SJSA1 (cell line): ENCODE measurements at places on chromosomes 4 and X.

DNA sequence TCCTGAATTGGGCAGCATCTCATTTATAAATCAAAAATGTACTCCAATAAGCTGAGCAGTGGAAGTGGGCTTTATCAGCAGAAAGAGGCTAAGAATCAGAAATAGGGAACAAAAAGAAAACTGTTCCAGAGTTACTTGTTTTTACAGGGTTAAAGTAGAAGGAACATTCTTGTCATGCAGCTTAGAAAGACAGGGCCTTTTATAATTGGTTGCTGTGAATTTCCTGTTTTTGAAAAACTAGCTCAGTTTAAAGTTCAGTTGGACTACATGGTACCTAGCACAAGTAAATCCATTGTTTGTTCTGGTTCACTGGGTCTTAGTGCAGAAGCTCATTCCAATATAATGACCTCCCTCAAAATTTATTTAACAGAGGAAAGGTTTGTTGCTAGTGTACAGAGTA lies 200.8 kb downstream of the GRIA2 start:
- H3K27ac ChIP-seq = no peak overlapping the region
- H3K4me3 ChIP-seq = no peak overlapping the region
- H3K4me1 ChIP-seq = no peaks in the 10 kb centered on the region
- no peaks in the 10 kb centered on the region for H3K27me3 ChIP-seq
- DNase-seq = no peak
- no peaks in the 10 kb centered on the region for H3K36me3 ChIP-seq

DNA sequence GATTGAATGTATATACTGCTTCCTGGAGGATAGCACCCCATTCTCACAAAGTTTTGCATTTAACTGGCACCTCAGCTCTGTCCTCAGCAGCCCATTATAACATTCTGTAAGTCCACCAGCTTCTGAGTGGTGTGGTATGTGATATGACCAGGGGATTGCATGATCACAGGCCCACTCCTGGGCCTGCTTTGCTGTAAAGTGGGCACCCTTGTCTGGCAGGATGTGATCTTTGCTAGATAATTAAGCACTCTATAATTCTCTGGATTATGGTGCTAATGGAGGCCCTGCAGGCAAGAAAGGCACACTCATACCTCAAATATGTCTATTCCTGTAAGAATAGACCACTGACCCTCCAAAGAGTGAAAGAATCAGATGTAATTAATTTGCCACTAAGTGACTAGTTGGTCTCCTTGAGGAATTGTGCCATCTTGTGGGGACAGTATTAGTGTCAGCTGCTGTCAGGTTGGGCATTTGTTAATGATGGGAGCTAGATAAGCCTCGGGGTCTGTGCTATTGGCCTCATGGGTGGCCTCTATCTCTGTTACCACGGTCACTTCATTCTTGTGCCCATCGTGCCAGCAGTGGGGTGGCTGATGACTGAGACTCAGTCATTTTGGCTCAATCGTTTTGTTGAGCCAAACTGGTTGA lies 2.2 kb upstream of the CFI start:
- no peaks in the 10 kb centered on the region for H3K36me3 ChIP-seq
- no peak overlapping the region for H3K27ac ChIP-seq
- H3K27me3 ChIP-seq = no peaks in the 10 kb centered on the region
- H3K4me3 ChIP-seq = no peak overlapping the region

DNA sequence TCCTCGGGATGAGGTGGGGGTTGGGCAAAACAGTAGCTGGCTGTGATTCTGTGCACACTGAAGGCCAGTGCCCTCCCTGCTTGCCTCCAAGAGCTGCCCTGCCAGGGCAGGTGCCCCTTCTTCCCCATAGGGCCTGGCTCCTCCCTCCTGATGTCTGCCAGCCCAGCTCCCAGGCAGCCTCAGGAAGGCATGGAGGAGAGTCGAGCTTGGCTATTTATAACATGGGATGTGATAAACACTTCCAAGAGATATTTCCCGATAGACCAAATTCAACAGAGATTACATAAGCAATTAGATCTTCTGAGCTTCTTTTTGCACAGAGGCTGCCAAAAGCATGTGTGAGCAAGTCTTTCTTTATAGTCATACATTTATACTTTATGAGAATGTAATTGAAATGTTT lies 45.3 kb upstream of the PJA1 start:
- DNase-seq = no peak
- H3K27me3 ChIP-seq = no peaks in the 10 kb centered on the region
- H3K27ac ChIP-seq = no peak overlapping the region
- H3K4me1 ChIP-seq = no peaks in the 10 kb centered on the region
- H3K4me3 ChIP-seq = no peak overlapping the region
- no peaks in the 10 kb centered on the region for H3K36me3 ChIP-seq

DNA sequence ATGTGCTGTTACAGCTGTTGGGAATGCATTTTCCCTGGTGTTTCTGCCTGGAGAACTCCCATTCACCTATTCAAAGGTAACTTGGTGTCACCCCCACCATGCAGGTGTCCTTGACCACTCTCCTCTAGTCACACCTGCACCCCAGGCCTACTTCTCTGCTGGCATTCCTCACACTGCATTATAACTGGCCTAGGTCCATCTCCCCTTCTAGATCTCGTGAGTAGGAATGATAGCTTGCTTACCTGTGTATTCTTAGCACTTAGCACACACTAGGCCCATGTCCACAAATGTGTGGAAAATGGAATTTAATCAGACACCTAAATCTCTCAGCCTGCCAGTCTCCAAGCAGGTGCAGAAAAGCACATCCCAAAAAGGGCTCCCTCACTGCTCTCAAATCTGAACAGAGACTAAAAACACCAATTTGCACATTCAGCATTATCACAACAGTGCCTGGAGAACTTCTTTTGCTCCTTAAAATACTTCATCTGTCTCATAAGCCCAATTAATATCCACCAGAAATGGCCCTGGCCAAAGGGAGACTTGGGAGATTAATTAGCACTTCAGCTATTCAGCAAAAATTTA lies 18.3 kb downstream of the SCD5 start:
- DNase-seq = no peak
- peaks cover 34% of the 10 kb centered on the region for H3K4me1 ChIP-seq
- no peak overlapping the region for H3K4me3 ChIP-seq

- H3K36me3 ChIP-seq = peaks cover 16% of the 10 kb centered on the region
- no peak overlapping the region for H3K4me3 ChIP-seq
- DNase-seq = no peak
- H3K4me1 ChIP-seq = peaks cover 28% of the 10 kb centered on the region
- no peaks in the 10 kb centered on the region for H3K27me3 ChIP-seq
- no peak overlapping the region for H3K27ac ChIP-seq
Observed at GRCh38 chrX:65695849-65696449, 28.5 kb downstream of the MSN start.

DNA sequence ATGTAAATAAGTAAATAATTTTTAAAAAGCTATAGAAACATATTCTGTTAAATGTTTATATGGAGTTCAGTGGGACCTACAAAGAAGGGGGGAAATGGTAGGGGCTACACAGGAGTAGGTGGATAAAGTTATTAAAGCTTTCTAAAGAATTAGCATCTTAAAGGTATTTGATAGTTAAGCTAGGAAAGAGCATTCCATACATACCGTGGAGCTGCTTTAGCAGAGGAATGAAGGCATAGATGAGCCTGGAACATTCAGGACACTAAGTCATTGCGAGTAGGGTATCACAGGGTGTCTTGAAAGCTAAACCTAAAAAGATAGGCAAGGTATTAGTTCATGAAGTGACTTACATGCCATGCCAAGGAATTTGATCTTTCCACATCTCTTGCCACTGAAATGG lies 60.4 kb downstream of the SLC10A6 start:
- no peak for DNase-seq
- H3K36me3 ChIP-seq = peaks cover 7% of the 10 kb centered on the region; the same call in 1 of the 2 replicates
- no peaks in the 10 kb centered on the region for H3K4me1 ChIP-seq
- no peak overlapping the region for H3K27ac ChIP-seq
- no peaks in the 10 kb centered on the region for H3K27me3 ChIP-seq

GRCh38 chr4:110091434-110092140 lies 106.8 kb downstream of the ELOVL6 start:
- peak; percentile 24 for DNase-seq
- no peaks in the 10 kb centered on the region for H3K36me3 ChIP-seq
- H3K4me3 ChIP-seq = no peak overlapping the region
- no peaks in the 10 kb centered on the region for H3K27me3 ChIP-seq

GRCh38 chr4:113452868-113453620 lies 308.5 kb downstream of the CAMK2D start:
- peak; percentile 88 for DNase-seq
- H3K27me3 ChIP-seq = no peaks in the 10 kb centered on the region
- no peak overlapping the region for H3K4me3 ChIP-seq
- H3K27ac ChIP-seq = peak overlapping the region; percentile 55
- H3K4me1 ChIP-seq = peaks cover 26% of the 10 kb centered on the region
- H3K36me3 ChIP-seq = peaks cover 15% of the 10 kb centered on the region

DNA sequence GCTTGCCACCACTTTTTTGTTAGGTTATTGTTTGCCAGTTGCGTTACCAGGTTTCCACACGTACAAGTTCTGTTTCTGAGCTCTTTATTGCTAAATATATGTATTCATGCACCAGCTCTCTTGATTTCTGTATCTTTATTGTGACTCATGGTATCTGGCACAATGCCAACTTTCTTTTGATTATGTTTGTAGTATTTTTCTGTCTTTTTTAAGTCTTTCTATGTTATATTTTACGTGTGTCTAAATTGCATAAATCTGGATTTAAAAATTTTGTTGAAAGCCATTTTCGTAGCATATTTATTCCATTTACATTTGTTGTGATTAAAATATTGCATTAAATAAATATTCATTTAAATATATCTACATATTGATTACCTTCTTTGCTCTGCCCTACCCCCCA lies 73.8 kb downstream of the KDM6A start:
- no peak overlapping the region for H3K4me3 ChIP-seq
- H3K27me3 ChIP-seq = no peaks in the 10 kb centered on the region
- no peak for DNase-seq
- peaks cover 29% of the 10 kb centered on the region for H3K4me1 ChIP-seq
- no peak overlapping the region for H3K27ac ChIP-seq

GRCh38 chr4:169315530-169316343 lies 45.0 kb upstream of the SH3RF1 start:
- no peak overlapping the region for H3K27ac ChIP-seq
- no peak overlapping the region for H3K4me3 ChIP-seq
- H3K27me3 ChIP-seq = no peaks in the 10 kb centered on the region

DNA sequence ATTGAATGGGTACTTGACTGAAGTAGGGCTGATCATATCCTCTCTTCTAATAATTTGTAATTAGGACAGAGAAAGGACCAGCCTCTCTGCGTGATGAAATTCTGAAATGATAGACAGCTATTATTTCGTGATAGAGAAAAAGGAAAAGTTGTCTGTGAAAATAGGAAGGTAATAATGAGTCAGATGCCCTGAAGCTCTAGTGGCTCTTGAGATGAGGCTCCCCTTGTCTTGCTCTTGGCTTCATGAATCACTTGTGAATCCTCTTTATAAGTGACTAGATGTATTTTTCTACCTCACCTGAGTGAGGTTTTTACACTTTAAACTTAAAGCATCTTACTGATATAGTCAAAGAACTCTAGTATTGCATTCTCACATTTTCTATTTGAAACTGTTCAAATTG lies 888.9 kb downstream of the PCDH18 start:
- no peaks in the 10 kb centered on the region for H3K36me3 ChIP-seq
- no peaks in the 10 kb centered on the region for H3K27me3 ChIP-seq
- H3K27ac ChIP-seq = no peak overlapping the region
- DNase-seq = no peak

GRCh38 chr4:12583275-12583674 lies 900.9 kb downstream of the RAB28 start:
- no peak for DNase-seq
- no peak overlapping the region for H3K27ac ChIP-seq
- no peak overlapping the region for H3K4me3 ChIP-seq

GRCh38 chr4:25209702-25210101 lies 24.1 kb upstream of the PI4K2B start:
- no peak for DNase-seq
- H3K4me3 ChIP-seq = no peak overlapping the region
- H3K27ac ChIP-seq = no peak overlapping the region
- no peaks in the 10 kb centered on the region for H3K36me3 ChIP-seq
- no peaks in the 10 kb centered on the region for H3K4me1 ChIP-seq

DNA sequence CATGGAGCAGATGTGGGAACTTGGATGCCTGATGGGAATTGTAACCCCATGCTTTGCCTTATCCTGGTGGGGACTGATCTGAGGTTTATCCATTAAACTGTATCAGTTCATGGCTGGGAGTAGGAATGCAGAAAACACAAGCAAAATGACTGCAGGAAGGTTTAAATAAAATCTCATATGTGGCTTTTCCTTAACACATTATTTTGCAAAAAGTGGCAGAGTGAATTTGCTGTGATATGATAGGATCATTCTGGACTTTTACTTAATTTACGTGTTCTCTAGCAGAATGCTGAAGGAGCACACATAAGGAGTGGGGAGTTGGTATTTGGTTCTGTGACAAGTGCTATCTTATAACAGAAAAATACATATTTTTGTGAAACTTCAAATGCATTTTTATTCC lies 34.8 kb downstream of the REPS2 start:
- DNase-seq = no peak
- no peak overlapping the region for H3K4me3 ChIP-seq
- H3K27ac ChIP-seq = no peak overlapping the region
- H3K36me3 ChIP-seq = no peaks in the 10 kb centered on the region

DNA sequence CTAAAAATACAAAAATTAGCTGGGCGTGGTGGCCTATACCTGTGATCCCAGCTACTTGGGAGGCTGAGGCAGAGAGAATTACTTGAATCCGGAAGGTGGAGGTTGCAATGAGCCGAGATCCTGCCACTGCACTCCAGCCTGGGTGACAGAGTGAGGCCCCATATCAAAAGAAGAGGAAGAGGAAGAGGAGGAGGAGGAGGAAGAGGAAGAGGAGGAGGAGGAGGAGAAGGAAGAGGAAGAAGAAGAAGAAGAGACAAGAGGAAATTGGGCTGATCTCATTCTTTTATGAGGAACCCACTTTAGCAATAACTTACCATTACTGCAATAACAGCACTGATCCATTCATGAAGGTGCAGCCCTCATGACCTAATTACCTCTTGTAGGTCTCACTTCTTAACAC lies 138.9 kb upstream of the GIMD1 start:
- no peak overlapping the region for H3K4me3 ChIP-seq
- no peaks in the 10 kb centered on the region for H3K27me3 ChIP-seq
- H3K36me3 ChIP-seq = no peaks in the 10 kb centered on the region
- H3K27ac ChIP-seq = no peak overlapping the region
- no peaks in the 10 kb centered on the region for H3K4me1 ChIP-seq
- no peak for DNase-seq

- no peaks in the 10 kb centered on the region for H3K36me3 ChIP-seq
- no peak for DNase-seq
- no peak overlapping the region for H3K27ac ChIP-seq
- H3K4me3 ChIP-seq = no peak overlapping the region
- H3K4me1 ChIP-seq = peaks cover 11% of the 10 kb centered on the region
Observed at GRCh38 chr4:5209862-5210261, 158.6 kb downstream of the STK32B start.

- DNase-seq = no peak
- H3K4me3 ChIP-seq = no peak overlapping the region
- no peak overlapping the region for H3K27ac ChIP-seq
- H3K4me1 ChIP-seq = peaks cover 12% of the 10 kb centered on the region
Observed at GRCh38 chr4:96170198-96170597, 330.3 kb downstream of the PDHA2 start.

- H3K27me3 ChIP-seq = peaks cover 11% of the 10 kb centered on the region
- DNase-seq = no peak
- no peak overlapping the region for H3K27ac ChIP-seq
- no peak overlapping the region for H3K4me3 ChIP-seq
Observed at GRCh38 chr4:121977251-121978171, 25.7 kb upstream of the TRPC3 start.

- no peaks in the 10 kb centered on the region for H3K27me3 ChIP-seq
- H3K27ac ChIP-seq = no peak overlapping the region
- H3K4me1 ChIP-seq = no peaks in the 10 kb centered on the region
- peaks cover 64% of the 10 kb centered on the region for H3K36me3 ChIP-seq
Observed at GRCh38 chr4:128841402-128841801, 31.9 kb downstream of the JADE1 start.
